ENCODE measurements at places on chromosomes 2 and 18.

DNA sequence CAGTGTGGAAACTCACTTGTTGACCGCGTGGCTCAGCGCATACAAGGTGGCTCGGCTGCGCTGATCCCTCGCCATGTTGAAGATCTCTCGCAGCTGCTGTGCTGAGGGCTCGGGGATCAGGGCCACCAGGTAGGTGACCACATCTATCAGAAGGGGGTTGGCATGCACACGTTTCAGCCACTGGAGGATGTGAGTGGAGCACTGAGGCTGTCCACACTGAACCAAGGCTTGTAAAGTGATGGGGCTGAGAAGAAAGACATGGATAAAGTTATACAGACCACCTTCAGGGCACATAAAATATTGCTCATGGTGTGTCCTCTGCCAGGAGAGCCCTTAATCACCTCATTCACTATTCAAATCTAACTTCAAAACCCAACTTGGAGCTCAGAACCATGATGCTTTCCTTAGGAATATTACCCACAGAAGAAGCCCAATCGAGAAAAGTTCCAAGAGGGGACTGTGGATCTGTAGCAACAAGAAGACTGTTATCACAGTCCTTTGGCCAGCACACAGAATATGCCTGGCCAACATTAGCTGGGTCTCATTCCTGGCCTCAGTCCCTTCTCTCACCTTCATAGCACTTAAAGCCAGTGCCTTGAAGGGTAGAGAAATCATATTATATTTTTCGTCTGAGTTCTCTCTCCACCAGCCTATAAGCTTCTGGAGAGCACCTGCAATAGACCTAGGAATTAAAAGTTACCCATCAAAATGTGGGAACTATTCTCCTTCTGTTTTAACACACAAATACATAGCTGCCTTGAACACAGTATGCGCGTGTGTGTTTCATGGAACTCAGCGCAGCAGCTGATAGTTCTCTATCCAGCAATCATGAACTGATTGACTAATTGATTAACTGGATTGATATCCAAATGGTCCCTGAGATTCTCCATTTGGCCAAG, 11.3 kb downstream of the APOB start:
- DNase-seq, result no peak

DNA sequence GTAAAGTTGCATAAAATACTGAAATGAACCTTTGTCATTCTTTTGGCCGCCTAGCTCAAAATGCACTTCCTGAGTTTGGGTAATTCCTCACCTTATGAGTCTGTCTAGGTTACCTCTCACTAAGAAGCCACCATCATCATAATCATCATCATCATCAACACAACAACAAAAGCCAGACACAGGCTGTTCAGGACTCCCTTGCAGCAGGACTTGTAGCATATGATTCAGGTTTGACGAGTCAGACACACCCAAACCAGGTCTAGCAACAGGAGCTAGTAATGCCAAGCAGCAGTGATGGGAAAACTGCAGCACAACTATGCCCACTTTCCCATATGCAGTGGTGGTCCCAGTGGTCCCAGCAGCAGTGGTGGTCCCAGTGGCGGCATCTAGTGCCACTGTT, 2.8 kb upstream of the SGO2 start:
- no peak for DNase-seq

DNA sequence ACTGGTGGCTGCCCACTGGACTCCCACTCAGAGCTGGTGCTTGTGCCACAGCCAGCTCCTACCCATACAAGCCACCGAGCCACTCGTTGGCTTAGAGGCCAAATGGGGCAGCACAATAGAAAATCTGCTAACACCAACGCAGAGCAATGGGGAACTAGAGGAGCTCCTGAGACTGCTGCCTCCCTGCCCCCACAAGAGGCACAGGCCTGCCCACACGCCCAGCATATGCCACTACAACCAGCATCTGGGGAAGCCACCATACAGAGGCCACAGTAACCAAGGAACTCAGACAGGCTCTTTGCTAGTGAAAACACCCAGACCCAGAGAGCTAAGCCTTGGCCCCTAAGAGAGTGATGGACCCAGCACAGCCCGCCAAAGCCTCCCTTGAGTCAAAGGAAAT, 231.2 kb upstream of the RAB6C start:
- DNase-seq, result no peak

- DNase-seq, result no peak
Measured at GRCh38 chr18:39172695-39173421, 1607.3 kb upstream of the CELF4 start.

DNA sequence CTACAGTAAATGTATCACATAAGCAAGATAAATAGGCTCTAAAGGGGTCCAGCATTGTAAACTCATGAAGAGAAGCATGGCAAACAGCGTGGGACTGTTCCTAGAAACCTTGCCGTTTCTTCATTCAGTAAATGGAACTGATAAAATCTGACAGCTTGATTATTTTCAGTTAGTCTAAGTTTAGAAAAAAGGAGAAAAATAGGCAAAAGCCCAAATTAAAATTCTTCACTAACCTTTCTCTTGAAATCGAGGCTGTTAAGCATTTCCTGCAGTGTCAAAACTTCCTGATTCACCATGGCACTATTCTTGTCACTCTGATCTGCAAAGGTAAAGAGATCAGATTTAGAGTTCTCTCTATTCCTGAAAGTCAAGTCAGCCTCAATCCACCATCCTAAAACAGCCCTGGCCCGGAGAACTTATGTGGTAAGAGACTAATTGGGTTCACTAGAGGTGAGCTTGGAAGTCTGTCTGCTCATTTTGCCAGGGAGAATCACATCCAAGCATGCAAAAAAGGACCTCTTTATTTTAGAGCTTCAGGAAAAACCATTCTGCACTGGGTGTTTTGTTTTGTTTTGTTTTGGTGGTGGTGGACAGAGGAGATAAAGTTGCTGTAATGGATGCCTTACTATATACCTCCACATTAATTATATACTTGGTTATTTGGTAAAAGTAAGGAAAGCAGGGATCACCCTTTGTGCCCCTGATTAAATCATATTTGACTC, 52.4 kb upstream of the STAT1 start:
- no peak for DNase-seq

- DNase-seq, result peak; percentile 58
Measured at GRCh38 chr18:62524440-62525200, 1.8 kb downstream of the ZCCHC2 start.

- no peak for DNase-seq
Measured at GRCh38 chr2:157324331-157324843, 1.2 kb downstream of the ERMN start.

DNA sequence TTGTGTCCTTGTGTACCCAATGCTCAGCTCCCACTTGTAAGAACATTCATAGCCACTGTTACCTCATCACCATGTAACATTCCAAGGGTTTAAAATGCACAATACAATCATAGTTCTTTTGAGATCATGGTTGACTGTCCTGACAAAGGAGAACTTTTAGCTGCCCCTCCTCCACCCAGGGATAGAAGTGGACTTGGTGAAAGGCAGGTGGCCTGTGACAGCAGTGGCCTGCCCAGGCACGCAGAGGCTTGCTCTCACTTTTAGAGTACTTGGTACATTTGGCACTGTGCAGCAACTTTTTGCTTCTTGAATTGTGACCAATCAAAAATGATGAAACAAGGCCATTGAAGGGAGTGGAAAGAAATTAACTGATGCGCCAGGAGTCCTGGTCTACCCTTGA, 108.7 kb downstream of the ANKRD44 start:
- DNase-seq, result no peak

GRCh38 chr2:64262071-64262470, 117.9 kb upstream of the PELI1 start:
- DNase-seq, result no peak

DNA sequence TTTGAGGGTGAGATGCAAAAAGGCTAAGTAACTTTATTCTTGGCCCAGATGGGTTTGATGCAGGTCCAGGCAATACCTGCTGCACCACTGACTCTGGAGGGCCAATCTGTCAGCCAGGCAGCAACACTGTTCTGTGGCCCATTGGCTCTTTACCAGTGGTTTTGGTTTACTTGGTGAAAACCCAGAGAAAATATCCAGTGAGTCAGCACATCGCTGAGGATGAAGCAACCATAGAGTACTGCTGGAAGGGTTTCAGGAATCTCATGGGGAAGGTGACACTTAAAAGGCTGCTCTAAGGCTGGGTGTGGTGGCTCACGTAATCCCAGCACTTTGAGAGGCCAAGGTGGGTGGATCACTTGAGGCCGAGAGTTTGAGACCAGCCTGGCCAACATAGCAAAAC, 192.5 kb upstream of the FAM98A start:
- DNase-seq, result no peak

GRCh38 chr2:18154259-18154658, 275.8 kb downstream of the KCNS3 start:
- no peak for DNase-seq

- no peak for DNase-seq
Measured at GRCh38 chr2:166792808-166793207, 95.5 kb upstream of the XIRP2 start.
